CMK (cell line): ENCODE measurements at places on chromosomes 1 and 21.

- no peak for DNase-seq
Measured at GRCh38 chr1:5711079-5711478, 281.1 kb downstream of the NPHP4 start.

- no peak for DNase-seq
Measured at GRCh38 chr1:68280286-68280685, 48.0 kb upstream of the WLS start.

GRCh38 chr21:41977034-41977950 lies 23.5 kb upstream of the C2CD2 start:
- DNase-seq: no peak

DNA sequence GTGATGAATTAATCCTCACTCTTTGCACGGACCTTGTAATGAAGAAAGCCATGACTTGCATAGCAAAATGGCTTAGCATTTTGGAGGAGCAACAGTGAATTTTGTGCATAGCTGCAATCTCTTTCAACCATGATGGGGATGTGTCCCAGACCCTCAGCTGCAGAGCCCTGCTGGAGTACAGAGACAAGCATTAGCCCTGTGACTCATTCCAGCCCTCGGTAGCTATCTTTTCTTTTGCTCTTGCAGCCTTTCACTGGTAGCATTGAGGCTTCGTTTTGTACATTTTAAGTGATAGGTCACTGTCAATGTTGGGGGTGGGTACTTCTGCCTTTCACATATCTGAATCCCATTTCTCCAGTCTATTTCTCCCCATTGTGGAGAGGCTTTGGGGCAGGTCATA lies 58.4 kb downstream of the SLC35F3 start:
- DNase-seq: no peak

DNA sequence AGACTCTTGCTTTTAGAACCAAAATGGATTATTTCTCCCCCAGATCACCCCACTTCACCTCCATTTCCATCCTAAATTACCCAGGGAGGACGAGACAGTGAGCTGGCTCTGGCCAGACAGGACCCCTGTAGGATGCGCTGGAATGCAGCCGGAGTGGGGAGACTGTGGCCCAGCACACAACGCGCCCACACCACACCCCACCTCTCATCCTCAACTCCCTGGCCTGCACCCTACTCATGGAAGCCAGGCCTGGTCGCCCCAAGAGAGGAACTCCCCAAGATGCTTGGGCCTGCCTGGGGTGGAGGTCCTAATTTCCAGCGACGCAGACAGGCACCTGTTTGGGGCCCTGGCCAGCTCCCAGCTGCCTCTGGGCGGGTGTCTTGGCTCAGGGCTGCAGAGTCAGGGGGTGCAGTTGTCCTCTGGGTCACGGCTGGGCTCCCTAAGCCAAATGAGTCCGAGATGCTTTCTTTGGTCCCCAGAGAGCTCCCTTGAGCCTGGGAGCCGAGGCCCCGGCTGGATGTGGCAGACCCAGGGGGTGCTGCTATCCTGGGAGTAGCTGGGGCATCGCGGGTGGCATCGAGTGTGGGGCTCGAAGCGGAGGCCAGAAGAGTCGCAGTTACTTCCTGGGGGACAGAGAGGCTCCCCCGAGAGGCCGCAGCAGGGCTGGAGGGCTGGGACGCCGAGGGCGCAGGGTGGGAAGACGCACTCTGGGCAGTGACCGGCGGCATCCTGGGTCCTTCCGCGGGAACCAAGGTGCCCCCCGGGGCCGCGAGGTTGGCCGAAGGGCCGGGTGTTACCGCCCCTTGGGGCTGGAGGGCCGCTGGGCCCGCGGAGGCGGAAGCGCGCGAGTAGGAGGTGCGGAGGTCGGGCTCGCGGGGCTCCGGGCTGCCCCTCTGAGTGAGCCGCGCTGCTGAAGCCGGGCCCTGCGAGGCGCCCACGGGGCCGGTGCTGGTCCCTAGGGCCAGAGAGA lies 10.4 kb downstream of the CLEC20A start:
- no peak for DNase-seq

- DNase-seq: no peak
Measured at GRCh38 chr1:69082312-69082711, 485.4 kb upstream of the LRRC7 start.

DNA sequence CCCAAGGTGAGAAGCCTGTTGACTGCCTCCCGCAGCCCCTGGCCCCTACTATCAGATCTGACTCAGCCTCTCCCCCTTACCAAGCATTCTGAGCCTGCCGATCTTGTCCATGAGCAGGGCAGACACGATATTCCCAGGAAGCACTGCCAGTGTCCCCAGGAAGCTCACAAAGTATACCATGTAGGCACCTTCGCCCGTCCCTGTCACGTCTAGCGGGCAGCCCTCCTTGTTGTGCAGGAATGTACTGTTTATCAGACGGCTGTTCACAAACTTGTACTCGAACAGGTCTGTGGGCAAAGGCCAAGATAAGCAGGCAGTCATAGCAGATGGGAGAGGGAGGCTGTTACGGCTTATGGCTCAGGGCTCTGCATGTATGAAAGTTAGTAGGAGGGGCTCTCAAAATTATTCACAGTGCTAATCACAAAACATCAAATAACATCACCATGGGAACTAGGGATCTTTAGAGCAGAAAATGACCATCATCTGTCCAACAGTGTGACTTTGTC lies 7.3 kb downstream of the BOLA1 start:
- no peak for DNase-seq

DNA sequence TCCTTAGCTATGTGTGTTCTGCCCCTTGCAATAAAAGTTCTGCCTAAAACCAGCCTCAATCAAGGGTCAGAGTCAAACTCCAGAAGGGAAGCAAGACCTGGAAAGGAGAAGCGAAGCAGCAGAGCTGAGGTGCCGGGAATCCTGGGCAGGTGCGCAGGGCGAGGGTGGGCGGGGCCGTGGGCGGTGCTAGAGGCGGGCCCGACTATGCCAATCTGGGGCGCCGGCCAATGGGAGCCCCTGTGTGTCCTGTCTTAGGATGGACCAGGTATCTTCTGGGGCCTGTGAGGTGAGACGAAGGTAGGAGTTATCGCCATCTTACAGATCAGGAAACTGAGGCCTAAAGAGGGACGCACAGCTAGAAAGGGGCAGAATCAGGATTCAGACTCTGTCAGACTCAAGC lies 120.3 kb downstream of the PTPRU start:
- DNase-seq: no peak

DNA sequence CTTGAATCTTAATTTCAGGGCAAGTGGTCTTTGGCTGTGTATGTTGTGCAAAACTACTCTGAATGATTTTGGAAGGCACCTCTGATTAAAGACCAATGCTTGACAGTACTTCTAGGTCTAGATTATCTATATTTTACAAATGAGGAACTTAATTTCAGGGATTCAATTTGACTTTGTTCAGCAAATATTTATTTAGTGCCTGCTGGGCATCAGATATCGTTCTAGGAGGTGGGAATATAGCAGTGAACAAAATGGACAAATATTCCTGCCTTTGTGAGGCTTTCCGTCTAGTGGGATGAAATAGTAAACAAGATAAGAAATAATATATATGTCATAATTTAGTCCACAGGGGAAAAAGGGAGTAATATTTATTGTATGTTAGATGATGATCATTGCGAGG lies 4.7 kb downstream of the ZNF326 start:
- no peak for DNase-seq

DNA sequence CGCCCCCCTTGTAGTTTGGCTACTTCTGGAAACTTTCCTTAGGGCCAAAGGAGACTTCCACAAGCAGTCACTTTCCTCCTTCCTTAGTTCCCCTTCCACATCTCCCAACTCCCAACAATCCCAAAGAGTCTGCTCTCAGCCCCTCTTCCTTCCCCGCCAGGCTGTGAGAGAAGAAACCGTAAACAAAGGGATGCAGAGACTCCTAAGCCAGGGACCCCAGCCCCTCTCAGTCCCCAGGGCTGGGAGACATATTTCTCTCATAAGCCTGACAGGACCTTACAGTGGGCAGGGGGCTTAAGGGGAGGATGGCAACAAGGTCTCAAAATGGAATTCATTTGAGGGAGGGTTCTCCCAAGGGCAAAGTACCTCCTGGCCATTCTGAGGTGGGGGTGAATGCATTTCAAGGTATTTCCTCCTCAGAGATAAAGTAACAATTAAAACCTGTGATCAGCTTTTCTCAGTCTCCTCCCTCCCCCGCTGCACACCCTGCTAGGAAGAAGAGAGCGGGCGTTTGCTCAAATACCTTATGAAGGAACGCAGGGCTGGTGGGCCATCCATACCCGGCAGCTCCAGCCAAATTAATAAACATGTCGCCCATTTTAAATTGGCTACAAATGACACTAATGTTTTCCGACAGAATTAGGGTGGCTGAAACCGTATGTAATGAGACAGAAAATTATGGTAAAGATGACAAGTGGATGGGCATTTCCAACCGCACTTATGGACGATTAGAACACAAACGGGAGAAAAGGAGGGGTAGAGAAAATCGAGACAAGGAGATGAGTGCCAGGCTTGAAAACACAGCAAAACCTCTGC lies 4.0 kb downstream of the BARHL2 start:
- DNase-seq: no peak

DNA sequence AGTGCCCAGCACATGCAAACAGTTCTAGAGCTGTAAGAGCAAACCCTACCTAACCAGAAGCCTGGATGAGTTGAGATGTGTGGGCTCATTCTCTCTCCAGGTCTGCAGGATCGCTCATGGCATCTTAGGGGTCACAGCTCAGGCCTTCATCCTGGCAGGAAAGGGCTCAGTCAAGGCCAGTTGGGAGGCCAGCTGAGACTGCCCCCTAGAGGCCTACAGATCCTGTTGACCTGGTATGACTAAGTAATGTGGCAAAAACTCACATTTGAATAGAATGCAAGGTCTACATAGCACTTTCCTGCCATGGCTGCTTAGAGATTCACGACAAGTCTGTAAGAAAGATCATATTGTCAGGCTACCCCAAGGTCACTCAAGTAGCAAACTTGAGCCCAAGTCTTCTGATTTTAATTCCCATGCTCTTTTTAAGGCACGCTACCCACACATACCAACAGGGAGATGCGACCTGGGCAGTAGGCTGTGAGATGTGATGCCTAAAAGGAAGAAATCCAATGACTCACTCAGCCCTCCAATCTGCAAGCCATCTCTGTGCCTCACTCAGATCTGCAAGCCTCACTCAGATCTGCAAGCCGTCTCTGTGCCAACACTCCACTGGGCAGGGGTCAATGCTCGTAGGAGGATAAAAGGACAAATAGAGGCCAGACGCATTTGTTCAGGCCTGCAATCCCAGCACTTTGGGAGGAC lies 5.1 kb upstream of the CAPN8 start:
- no peak for DNase-seq

- no peak for DNase-seq
Measured at GRCh38 chr21:36691555-36692041, 7.3 kb upstream of the SIM2 start.

DNA sequence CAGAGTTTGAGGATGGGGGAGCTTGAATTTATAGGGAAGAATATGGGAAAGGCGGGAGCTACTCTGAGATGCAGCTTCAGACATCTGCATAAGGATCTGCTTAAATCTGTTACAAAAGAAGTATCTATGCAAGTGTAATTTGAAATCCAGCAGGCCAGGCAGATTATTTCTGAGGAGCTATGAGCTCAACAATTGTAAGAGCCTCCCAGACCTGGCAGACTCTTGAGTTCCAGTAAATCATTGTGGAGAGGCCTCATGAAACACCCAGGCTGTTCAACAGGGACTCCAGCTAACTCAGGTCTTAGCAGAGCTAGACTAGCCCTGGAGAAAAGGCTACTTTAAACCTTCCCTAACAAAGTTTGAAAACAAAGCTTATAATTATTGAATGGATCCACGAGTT lies 647.5 kb upstream of the CHRM3 start:
- no peak for DNase-seq

DNA sequence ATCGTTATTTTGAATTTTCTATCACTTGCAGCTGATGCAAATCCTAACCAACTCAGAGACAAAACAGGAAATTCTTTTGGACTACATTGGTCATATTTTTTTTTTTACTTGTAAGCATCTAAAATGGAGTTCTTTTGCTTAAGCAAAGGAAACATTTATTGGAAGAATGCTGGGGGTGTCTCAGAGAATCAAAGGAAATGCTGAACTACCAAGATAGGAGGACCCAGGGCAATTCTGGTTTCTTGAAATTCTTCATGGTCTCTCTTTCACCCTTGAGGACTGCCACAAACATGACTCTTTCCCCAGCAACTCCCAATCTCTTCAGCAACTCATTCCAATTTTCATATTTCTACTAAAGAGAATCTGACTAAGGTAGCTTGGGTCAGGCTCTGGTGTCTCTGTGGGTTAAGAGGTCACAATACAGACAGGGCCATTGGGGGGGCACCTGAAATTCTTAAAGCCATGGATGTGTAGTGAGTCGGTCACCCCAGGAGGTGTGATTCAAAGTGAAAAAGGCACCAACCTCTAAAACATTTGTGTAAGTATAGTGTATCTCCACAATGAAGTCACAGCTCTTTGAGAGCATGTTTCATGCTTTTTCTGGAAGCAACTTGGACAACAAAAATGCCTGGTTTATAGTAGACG lies 171.1 kb upstream of the FGGY start:
- no peak for DNase-seq

GRCh38 chr21:21614966-21615365 lies 616.8 kb downstream of the NCAM2 start:
- DNase-seq: no peak

GRCh38 chr1:35560256-35561225 lies 2.9 kb downstream of the NCDN start:
- DNase-seq: no peak

DNA sequence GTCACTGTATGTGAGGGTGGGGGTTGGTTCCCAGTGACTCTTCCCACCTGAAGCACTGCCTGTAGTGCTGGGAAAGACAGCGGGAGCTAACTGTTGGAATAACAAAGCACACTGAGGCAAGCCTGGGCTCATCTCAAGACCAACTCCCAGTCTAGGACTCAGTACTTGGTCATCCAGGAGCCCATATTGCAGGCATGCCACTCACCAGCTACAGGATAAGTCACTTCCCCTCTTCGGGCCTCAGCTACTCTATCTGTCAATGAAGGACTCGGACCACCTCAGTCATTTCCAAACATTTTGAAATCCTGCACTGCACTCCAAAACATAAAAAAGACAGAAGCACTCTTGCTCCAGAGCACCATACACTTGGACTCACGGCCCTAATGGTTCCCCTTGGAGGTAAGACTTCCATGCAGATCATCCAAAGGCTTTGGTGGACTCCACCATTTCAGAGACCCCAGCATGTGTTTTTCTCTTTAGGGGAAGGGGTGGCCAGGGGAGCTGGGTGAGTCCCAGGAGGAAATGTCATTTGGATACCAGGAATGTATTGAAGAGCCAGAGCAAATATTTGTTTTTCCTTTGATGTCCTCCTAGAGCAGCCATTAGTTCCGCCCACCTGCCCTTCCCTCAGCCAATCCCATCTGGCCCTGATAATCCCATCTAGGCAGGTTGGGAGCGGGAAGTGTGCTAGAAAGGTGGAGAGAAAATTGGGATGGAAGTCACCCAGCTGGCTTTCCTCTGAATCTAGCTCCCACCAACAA lies 3.1 kb downstream of the NUAK2 start:
- DNase-seq: no peak

GRCh38 chr1:110945626-110946025 lies 18.1 kb downstream of the LRIF1 start:
- DNase-seq: no peak

- no peak for DNase-seq
Measured at GRCh38 chr21:42400525-42400924, 3.2 kb upstream of the UBASH3A start.
